HS-5 (cell line): ENCODE measurements at places on chromosomes 5 and 9.

GRCh38 chr5:37915097-37915736, 75.4 kb upstream of the GDNF start:
- no peak for DNase-seq

DNA sequence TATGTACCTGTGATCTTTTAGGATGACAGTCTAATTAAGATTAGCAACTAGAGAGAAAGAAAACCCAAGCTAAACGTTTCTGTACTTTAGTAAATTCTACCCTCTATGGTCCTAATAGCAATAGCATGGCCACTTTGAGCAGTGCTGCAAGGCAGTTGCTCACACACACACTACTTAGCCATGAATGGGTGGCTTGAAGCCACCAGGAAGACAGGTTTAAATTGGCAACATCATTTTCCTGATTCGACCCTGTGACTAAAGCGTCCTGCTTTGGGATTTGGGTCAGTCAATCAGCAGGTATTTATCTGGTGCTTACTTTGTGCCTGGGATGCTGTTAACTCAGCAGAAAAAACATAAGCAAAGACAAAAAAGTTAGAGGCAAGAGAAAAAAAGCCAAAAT, 150.6 kb downstream of the ARRDC3 start:
- DNase-seq, result no peak

DNA sequence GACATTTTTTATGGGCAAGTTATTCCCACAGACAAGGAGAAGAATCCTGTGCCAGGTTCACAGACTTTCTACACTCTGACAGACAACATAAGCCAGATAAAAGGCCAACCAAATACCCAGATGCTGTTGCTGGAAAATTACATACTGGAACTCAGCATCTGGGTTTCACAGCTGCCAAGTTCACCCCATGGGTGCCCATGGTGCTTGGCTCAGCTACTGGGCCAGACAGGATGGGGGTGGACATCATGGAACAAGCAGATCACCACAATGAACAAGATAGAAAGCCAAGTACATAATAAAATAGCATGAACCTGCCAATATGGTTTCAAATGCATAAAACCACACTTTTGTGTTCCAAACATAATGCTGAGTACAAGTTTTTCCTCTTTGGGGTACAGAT, 999.8 kb downstream of the NR2F1-AS1 start:
- DNase-seq, result no peak

DNA sequence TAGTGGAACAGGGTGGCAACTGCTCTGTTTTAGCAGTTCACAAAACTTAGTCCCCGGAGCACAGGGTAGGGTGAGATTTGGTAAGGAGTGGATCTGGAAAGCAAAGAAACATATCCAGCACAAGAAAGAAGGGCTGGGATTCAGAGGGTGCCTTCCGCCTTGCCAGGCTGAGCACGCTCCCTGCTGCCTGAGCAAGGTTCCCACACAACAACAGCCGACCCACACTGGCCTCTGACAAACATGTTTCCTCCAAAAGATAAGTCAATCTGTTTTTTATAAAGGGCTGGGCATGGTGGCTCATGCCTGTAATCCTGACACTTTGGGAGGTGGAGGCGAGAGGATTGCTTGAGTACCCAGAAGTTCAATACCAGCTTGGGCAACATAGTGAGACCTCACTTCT, 45.8 kb downstream of the RAB3C start:
- no peak for DNase-seq

- no peak for DNase-seq
Measured at GRCh38 chr9:137731216-137731946, 112.6 kb downstream of the EHMT1 start.

GRCh38 chr5:124341066-124341858, 405.2 kb downstream of the ZNF608 start:
- DNase-seq, result no peak

DNA sequence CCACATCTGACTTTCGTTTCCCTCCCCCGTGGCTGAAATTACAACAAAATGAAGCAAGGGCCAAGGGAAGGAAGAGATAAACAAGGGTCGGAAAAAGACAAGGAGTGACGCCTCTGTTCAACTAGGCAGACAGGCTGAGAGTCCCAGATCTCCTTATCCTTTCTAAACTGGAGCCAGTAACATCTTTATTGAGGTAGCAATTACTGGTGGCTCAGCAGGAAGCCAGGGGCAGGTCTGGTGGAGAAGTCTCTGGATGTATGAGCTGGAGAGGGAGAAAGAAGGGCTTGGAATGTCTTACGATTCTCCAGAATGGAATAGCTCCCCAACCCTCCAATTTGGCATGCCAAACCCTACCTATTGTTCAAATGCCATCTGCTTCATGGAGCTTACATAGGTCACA, 190.8 kb upstream of the BRINP1 start:
- no peak for DNase-seq

- no peak for DNase-seq
Measured at GRCh38 chr5:98942847-98943246, 14.0 kb upstream of the CHD1 start.

DNA sequence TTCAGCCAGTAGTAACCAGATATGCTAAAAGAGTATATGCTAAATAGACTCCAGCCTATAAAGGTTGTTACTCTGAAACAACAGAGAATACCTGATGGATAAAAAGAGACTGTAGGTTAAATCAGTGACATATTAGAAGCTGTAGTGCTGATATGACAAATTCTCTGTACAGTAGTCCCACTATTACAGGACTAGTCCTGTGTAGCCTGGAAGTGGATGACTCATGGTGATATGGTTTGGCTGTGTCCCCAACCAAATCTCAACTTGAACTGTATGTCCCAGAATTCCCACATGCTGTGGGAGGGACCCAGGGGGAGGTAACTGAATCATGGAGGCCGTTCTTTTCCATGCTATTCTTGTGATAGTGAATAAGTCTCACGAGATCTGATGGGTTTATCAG, 276.2 kb upstream of the POU5F2 start:
- no peak for DNase-seq

DNA sequence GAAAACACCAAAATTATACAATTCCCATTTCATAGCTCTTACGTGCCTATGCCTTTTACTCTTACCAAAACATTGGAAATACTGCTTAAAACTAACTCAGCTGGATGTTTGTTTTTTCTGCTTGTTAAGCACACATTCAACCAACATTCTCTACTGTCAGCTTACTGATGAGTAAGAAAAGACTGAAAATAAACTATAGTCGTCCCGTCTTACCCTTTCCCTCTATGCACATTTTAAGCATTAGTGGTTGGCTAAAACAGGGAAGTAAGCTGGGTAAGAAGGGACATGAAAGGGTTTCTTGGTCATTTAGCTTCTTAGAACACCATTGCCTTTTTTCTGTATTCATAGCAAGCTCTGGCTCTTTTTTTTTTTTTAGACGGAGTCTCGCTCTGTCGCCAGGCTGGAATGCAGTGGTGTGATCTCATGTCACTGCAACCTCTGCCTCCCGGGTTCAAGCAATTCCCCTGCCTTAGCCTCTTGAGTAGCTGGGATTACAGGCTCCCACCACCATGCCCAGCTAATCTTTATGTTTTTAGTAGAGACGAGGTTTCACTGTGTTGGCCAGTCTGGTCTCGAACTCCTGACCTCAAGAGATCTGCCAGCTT, 232.1 kb upstream of the PCSK5 start:
- DNase-seq, result no peak

DNA sequence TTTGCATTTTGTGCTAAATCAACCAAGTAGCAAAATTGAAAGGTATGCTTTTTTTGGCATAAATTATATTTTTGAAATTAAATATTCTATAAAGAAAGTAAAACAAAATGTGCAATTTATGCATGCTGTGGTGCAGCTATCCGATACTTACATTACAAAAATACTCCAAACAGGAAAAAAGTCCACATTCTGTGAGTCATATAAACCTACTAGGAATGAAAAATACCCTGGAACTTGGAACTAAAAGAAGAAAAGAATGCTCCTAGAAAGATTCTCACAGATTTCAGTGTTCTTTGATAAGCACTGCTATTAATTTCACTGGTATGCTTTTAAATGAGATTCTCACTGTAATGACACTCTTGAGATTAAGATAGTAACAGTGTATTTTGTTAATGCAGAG, 92.6 kb downstream of the OSMR start:
- no peak for DNase-seq

- DNase-seq, result no peak
Measured at GRCh38 chr5:138552657-138553056, 9.6 kb upstream of the ETF1 start.

- DNase-seq, result no peak
Measured at GRCh38 chr9:79757881-79758669, 186.3 kb downstream of the TLE4 start.

GRCh38 chr9:79691496-79691895, 119.7 kb downstream of the TLE4 start:
- DNase-seq, result no peak

- DNase-seq, result peak; percentile 36
Measured at GRCh38 chr9:36903541-36904435, 130.3 kb downstream of the PAX5 start.

- no peak for DNase-seq
Measured at GRCh38 chr5:159094745-159095144, 5.0 kb downstream of the EBF1 start.

DNA sequence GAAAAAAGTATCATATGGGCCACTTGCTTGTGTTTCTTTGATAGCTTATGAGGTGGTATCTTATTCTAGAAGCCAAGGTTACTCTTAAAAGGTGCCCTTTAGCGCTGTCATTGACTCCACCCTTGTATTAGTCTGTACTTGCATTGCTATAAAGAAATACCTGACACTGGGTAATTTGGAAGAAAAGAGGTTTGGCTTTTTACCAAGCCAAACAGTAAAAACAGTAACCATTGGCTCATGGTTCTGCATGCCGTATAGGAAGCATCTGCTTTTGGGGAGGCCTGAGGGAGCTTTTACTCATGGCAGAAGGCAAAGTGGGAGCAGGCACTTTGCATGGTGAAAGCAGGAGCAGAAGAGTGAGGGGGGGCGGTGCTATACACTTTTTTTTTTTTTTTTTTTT, 87.4 kb downstream of the TEK start:
- DNase-seq, result no peak

GRCh38 chr9:136977223-136977622, at the start of gene PTGDS:
Gene PTGDS, plus strand, starts transcription at chr9:136977504. Its CDS starts 75 bp downstream, at chr9:136977579.
- DNase-seq, result no peak

GRCh38 chr5:137303509-137303908, 195.6 kb downstream of the SPOCK1 start:
- no peak for DNase-seq

DNA sequence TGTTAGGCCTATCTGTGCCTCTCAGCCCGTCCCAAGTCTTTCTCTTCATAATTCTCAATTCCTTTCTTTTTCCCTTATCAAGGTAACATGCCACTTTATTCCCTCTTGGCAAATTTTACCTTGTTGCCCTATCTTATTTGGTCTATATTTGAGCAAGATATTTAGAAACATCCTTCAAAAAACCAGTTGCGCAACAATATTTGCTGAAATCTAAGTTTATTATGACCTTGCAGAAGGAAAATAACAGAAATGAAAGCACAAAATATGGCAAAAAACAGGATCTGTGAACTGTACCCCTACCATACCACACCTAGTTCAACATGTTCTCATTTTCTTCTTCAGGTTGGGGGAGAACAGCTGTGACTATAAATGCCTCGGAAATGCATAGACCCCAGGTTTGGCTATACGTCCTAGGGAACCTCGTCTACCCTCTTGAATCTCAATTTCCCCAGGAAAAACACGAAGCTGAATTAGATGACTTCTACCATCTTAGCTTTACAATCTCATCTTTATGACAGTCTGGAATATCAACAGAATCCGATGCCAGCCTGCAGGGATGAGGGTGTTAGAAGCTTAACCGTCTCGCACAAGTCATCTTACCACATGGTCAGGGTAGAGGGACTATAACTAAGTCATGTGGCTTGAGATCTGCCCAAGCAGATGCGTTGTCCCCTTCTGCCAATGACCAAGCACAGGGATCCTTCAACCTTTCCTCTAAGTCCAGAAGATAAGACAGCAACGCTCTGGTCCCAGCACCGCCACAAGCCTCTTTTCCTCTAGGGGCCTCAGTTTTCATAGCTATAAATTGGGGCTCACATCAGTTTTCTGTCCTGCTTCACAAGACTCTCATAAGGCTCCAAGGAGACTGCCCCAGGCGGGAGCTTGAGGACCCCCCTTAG, 1.3 kb downstream of the LCP2 start:
- DNase-seq, result no peak

GRCh38 chr9:126009047-126009446, 261.9 kb downstream of the PBX3 start:
- no peak for DNase-seq

DNA sequence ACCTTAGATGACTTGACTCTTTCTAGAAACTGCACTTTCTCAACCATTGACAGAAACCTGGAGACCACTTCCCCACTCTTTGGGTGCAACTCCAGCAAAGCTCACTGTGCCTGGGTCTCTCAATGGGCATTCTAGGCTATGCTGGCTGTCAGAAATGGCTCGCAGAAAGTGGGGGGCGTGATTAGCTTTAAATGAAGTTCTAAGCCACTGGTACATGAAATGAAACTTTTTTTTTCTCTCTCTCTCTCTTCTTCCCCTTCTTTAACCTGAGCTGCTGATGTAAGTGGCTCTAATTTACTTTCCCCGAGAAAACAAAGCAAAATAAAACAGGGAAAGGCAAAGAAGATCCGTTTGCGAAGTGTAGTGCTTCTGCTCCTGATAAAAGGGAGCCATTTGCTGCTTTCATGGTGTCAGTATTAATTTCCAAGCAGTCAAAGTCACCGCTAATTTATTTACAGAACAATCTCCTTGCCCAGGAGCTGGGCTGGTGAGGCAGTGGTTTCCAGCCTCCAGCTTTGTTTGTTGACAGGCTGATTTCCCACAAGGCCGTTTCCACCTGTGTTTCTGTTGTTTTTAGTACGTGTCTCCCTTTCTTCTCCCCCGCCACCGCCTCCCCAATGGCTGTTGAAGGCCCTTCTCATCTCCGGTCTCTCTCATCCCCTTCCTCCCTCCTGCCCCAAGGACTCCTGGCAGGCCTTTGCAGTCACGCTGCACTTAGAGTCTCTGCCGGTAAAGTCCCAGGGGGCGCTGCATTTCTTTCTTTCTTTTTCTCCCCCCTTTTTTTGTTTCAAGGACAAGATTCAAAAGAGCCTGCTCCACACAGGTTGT, 422.9 kb downstream of the EBF1 start:
- DNase-seq, result no peak

GRCh38 chr9:128139621-128140020, 9.6 kb upstream of the LCN2 start:
- DNase-seq, result no peak

GRCh38 chr5:109690242-109690974, 681 bp downstream of the MAN2A1 start:
- no peak for DNase-seq

DNA sequence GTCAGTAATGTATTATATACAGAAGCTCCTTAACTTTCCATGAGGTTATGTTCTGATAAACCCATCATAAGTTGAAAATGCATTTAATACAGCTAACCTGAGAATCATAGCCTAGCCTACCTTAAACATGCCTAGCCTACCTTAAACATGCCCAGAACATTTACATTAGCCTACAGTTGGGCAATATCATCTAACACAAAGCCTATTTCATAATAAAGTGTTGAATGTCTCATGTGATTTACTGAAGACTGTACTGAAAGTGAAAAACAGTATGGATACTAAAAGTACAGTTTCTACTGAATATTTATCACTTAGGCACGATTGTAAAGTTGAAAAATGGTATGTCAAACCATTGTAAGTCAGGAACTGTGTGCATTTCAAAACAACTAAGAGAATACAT, 1.6 kb downstream of the GM2A start:
- no peak for DNase-seq

- no peak for DNase-seq
Measured at GRCh38 chr5:171355302-171355724, 32.3 kb upstream of the NPM1 start.
